Mesenteric fat pad (tissue), 1 donor: ENCODE measurements at places on chromosomes 2 and 18. TPM values are rescaled to one million over a fixed set of nuclear protein-coding genes. Genes with fewer than 3 reads are reported as not detected.

DNA sequence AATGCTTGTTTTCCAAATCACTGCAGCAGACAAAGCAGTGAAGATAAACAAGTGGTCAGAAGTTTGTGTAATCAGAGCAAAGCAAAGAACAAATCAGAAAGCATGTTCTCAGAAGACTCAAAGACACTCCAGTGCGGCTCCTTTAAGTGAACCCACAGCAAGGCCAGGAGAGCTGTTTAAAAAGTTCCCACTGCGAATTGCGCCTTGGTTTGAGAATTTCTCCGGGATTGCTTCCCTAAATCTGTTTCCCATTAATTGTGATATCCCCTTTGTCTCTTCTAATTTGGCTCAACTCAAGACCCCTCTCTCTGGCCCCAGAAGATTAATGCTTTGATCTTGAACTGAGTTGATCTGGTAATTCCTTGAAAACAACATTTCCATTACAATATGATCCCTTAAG, 122.4 kb upstream of the BCL2L11 start:
- no peak for DNase-seq

MALL gene
- 20.8 TPM for total RNA-seq

UCN gene
- 1.0 TPM for total RNA-seq

GRCh38 chr2:238968616-238969384, 120.9 kb downstream of the TWIST2 start:
- DNase-seq = no peak

GRCh38 chr18:44111337-44111736, 569.4 kb upstream of the SETBP1 start:
- no peak for DNase-seq

DNA sequence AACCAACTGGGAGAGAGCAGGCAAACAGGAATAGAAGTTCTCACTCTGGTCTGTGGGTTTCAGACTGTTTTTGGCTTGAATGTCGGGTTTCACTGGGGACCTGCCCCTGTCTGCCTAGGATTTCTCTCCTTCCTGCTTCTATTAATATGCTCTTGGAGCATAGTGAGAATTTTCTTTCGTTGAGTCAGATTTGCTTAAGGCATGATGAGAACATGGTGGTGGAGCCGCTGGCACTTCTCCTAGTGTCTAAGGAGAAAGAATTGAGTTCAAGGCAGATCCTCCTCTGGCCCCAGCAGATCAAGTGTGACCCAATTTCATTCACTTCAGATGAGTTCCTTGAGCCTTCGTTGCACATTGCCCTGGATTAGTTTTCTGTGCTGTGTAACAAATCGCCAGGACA, 103.9 kb upstream of the HS6ST1 start:
- no peak for DNase-seq

APLF gene
- total RNA-seq = 6.4 TPM

DNA sequence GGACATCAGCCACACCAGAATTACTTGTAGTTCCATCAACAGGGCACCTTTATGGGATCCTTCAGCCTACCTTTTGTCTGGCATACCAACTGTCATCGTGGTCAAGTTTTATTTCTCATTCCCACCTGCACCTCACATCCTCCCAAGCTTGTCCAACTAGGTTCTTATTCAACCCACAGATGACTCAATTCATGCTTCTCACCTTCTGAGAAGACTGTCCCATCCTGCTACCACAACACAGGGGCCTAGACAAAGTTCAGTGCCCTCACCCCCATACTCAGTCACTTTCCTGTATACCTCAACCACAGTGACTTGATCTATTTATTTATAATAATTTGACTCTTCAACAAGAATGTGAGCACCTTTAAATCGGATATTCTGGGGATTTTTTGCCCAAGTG, 114.4 kb upstream of the ACVR1C start:
- DNase-seq = no peak
